ENCODE measurements at places on chromosomes 7 and 10.

- DNase-seq: peak; percentile 19
These were observed 12.2 kb downstream of the TRPV6 start for GRCh38 chr7:142873281-142873784.

DNA sequence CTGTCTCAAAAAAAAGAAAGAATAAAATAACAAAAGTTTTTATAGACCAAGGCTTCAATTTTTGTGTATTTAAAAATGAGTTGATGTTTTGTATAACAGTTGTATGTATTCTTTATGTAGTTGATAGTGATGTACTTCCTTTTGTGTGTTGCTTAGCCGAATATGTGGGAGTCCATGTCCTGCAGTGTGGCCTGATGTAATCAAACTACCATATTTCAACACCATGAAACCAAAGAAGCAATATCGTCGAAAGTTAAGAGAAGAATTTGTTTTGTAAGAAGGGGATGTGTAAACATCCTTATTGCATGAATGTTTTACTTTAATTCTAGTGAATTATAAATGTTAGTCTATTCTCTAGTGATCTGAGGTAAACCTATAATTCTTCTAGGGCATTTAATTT is 56.6 kb downstream of the MPLKIP start:
- DNase-seq: no peak

GRCh38 chr7:107898997-107899594 is 8.1 kb downstream of the DLD start:
- DNase-seq: no peak

DNA sequence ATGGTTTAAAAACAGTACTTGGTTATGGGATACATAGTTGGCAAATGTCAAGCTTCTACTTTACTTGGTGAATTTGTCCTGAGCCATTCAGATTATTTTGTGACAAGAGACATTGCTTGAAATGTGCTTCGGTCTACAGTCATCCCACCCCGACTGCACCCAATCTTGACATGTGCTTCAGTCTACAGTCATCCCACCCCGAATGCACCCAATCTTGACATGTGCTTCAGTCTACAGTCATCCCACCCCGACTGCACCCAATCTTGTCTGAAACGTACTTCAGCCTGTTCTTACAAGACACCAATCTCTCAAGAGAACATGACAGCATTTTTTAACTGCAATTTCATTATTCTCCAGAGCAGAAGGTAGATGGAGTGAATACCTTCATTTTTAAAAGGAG is 47.8 kb downstream of the PRKCQ start:
- no peak for DNase-seq

DNA sequence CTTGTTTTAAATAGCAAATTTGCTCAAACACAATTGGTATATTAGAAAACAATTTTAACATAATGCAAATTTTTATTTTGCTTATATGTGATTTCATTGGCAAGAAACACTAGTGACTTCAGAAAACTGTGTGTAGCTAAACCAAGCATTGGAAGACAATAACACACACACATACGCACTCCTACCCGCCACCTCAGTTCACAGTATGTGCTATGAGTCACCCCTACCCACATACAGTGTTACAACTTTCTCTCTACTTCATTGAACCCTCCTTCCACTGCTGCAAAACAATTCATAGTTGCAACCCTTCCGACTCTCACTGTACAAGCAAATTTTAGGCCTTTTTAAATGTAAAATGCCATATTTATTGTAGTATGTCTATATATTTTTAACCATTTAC is 119.9 kb upstream of the THSD7A start:
- no peak for DNase-seq

DNA sequence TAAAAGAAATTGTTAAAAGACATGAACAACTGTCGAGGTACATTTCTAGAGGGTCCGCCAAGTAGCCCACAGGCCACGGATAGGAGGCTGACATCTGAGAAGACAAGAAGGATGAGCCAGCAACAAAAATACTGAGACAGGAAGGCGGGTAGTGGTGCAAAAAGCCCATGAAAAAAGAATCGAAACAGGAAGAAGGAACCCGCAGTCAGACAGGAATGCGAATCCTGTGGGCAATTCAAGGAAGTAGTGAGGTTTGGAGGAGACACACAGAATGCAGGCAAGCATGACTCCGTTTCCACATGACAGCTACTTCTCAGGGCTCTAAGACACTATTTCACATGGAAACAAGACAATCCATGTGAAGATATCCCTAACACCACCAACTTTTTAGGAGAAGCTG is 125.2 kb downstream of the DOCK4 start:
- DNase-seq: no peak

Measured in H54 (cell line).